ENCODE measurements at places on chromosomes 5 and 9.

DNA sequence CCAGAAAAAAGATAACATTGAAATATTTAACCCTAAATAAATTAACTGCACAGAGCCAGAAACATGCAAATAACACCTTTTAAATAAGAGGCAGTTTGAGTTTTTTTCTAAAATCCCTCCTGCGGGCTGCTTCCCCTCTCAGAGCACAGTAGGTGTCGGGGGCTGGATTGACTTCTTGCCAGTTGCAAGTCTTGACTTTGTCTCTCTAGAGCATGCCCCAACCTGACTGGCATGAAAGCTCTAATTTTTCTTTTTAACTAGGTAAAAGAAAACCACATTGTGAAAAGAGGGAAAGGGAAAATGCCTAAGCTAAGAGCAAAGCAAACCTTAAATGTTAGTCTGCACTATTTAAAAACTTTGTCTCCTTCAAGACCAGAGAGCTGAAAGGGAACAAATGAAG, 46.4 kb upstream of the DNAH5 start:
- DNase-seq = no peak

GRCh38 chr5:125083981-125084380, 337.5 kb upstream of the ZNF608 start:
- peak; percentile 88 for DNase-seq

DNA sequence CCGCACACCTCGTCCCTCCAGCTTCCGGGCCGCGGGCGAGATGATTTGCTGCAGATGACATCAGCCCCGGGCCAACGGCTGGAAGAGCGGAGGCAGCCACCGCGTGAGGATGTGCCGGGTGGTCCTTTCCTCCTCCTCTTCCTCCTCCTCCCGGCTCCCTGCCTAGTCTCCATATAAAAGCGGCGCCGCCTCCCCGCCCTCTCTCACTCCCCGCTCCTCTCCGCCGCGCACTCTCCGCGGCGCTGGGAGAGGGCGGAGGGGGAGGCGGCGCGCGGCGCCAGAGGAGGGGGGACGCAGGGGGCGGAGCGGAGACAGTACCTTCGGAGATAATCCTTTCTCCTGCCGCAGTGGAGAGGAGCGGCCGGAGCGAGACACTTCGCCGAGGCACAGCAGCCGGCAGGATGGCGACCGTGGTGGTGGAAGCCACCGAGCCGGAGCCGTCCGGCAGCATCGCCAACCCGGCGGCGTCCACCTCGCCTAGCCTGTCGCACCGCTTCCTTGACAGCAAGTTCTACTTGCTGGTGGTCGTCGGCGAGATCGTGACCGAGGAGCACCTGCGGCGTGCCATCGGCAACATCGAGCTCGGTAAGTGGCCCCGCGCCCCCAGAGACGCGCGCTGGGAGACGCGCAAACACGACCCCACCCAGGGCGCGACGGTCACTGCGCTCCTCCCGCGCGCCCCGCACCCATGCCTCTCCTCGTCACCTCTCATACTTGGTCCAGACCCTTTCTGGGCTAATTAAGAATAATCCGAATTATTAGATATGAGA, at the start of gene MAP1B:
Gene MAP1B (plus strand): TSS at position 345 of the 770 bp plus-strand sequence. CDS start 57 bp downstream, at position 402.
- DNase-seq = peak; percentile 86

GRCh38 chr5:173786286-173787187, 101.6 kb upstream of the CPEB4 start:
- no peak for DNase-seq

DNA sequence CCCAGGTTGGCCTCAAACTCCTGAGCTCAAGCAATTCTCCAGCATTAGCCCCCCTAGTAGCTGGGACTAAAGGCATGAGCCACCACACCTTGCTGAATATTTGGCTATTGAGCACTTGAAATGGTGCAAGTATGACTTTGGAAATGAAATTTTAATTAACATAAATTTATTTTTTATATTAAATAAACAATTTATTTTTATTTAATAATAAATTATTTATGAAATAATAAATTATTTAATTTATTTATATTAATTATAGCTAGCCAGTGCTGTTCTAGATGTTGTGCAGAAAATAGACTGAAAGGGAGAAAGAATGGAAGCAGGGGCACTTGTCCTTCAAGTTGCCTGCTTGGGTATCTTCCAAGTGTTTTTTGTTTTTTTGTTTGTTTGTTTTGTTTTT, 40.0 kb upstream of the CTNNA1 start:
- no peak for DNase-seq

Data from lung (tissue), 17 donors.